ENCODE measurements at places on chromosomes 2 and 18. TPM values are rescaled to one million over a fixed set of nuclear protein-coding genes. Genes with fewer than 3 reads are reported as not detected.

INPP5D gene
- 1.3 TPM for total RNA-seq

KIAA2012 gene
- total RNA-seq: not detected

TMEFF2 gene
- 2.2 TPM for total RNA-seq

TMEM163 gene
- total RNA-seq: not detected

PLGLB2 gene
- total RNA-seq: 0.63 TPM

HK2 gene
- total RNA-seq: 20.6 TPM

ANKRD62 gene
- not detected for total RNA-seq

RAX gene
- not detected for total RNA-seq

RAMP1 gene
- total RNA-seq: 2.7 TPM

TLK1 gene
- total RNA-seq: 17.8 TPM

ALPI gene
- total RNA-seq: not detected

KCNIP3 gene
- total RNA-seq: 1.6 TPM

SKOR2 gene
- total RNA-seq: not detected

B4GALT6 gene
- total RNA-seq: 0.77 TPM

SRD5A2 gene
- not detected for total RNA-seq

SAG gene
- total RNA-seq: not detected

CLEC4F gene
- not detected for total RNA-seq

PRSS56 gene
- not detected for total RNA-seq

MROH2A gene
- not detected for total RNA-seq

LOXHD1 gene
- total RNA-seq: not detected

CYBRD1 gene
- total RNA-seq: 454 TPM

MARCO gene
- not detected for total RNA-seq

CAPN14 gene
- 0.16 TPM for total RNA-seq

MAP3K19 gene
- not detected for total RNA-seq

NLRC4 gene
- total RNA-seq: not detected

SULT1C4 gene
- not detected for total RNA-seq

RAPGEF4 gene
- total RNA-seq: 1.9 TPM

CCDC74B gene
- total RNA-seq: 10.6 TPM

CCBE1 gene
- 24.9 TPM for total RNA-seq

ICA1L gene
- total RNA-seq: 2.6 TPM

SPP2 gene
- 0.16 TPM for total RNA-seq

NT5DC4 gene
- not detected for total RNA-seq

CD8A gene
- not detected for total RNA-seq

IL36B gene
- not detected for total RNA-seq

CFAP221 gene
- not detected for total RNA-seq

LDLRAD4 gene
- 0.16 TPM for total RNA-seq

CNDP1 gene
- not detected for total RNA-seq

REG1B gene
- total RNA-seq: not detected

ZNF24 gene
- total RNA-seq: 15.5 TPM

SLC11A1 gene
- 0.26 TPM for total RNA-seq

AQP12A gene
- not detected for total RNA-seq

Measured in bronchial smooth muscle cell (primary cell).